ENCODE measurements at places on chromosomes 3 and 15.

DNA sequence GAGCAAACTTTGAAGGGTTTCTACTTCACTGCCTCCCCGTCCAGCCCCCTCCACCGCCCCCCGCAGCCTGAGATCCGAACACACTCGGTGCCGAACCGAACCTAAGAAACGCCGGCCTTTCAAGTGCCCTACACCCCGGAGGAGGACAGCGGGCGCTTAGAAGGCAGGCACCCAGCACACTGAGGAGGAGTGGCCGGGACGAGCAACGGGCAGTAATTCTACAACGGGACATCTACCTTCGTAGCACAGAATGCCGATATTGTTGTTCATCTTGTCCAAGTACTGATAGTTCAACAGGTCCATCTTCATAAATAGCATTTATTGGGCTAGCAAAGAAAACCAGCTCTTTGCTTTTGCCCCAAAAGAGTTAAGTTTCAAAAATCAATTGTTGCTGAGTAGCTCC lies 513 bp downstream of the VGLL4 start:
- DNase-seq, result peak; percentile 53

GRCh38 chr15:33859992-33860545 lies 108.2 kb upstream of the CHRM5 start:
- DNase-seq, result no peak

- DNase-seq, result peak; percentile 61
Observed at GRCh38 chr3:177294221-177294620, 96.9 kb upstream of the TBL1XR1 start.

- DNase-seq, result no peak
Observed at GRCh38 chr15:63018639-63019038, 23.9 kb upstream of the TPM1 start.

- no peak for DNase-seq
Observed at GRCh38 chr3:12372741-12373280, 83.9 kb downstream of the PPARG start.

DNA sequence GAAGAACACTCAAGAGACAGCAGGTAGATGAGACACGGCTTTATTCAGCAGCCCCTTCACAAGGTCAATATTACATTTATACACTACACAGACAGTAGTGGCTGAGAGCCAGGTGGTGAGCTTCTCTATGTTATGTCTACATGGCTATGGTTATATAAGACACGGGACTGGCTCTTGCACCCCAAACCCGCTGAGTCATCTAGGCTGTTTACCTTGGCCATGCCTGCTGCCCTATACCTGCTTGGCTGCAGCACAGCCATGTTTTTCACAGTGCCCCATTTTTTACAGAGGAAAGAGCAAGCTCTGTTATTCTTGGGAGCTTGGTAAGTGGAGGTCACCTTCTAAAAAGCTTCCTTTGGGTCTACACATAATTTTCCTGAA lies 231.6 kb downstream of the IGSF11 start:
- no peak for DNase-seq

DNA sequence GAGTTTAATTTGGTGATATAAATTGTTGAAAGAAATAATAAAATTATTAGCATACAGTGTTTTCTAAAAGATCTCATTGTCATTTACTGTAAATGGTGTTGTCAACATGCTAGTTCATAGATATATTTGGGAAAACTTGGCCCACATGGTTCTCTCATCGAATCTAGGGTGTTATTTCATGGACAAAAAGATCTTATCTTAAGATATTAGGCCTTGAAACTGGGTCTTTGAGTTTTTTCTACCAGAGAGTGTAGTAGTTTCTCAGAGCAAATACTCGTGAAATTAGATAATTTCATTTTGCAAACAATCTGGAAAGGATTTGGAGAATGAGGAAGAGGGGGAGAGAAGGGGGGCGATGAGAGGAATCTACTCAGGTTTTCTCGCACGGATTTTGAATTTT lies 107.9 kb downstream of the MEIS2 start:
- no peak for DNase-seq

- DNase-seq, result no peak
Observed at GRCh38 chr3:138768125-138768524, 66.6 kb downstream of the PIK3CB start.

DNA sequence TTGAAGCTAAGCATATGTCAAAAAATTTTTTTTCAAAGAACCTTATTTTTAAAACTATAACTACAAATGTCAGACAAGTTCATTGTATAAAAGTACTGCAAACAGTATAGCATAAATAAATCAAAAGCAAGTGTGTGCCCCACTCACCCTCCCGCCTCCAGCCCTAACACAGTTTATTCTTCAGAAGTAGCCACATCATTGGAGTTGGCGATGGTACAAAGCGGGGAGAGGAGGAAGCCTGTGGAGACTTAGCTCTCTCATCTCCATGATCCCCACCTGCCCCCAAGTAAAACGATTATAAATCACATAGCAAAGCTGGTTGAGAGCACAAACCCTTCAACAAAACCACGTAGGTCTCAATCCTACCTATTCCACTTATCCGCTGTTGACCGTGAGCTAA lies 33.6 kb downstream of the FOXP1 start:
- no peak for DNase-seq

DNA sequence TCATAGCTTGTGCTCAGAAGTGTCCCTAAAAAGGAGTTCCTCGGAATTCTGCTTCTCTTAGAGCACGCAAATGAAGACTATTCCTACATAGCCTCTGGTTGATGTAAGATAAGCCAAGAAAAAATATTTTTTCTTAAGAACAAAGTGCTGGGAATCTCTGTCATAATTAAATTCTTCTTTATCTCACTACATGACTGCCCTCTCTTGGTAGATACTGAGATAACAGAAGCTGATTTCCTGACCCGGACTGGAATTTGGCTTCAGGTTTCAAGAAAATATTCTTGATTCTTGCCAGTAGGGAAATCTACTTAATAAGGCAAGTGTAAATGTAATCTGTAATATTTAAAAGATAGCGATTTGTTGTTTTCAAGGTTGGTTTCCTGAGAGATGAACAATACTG lies 31.3 kb upstream of the SETMAR start:
- peak; percentile 62 for DNase-seq

DNA sequence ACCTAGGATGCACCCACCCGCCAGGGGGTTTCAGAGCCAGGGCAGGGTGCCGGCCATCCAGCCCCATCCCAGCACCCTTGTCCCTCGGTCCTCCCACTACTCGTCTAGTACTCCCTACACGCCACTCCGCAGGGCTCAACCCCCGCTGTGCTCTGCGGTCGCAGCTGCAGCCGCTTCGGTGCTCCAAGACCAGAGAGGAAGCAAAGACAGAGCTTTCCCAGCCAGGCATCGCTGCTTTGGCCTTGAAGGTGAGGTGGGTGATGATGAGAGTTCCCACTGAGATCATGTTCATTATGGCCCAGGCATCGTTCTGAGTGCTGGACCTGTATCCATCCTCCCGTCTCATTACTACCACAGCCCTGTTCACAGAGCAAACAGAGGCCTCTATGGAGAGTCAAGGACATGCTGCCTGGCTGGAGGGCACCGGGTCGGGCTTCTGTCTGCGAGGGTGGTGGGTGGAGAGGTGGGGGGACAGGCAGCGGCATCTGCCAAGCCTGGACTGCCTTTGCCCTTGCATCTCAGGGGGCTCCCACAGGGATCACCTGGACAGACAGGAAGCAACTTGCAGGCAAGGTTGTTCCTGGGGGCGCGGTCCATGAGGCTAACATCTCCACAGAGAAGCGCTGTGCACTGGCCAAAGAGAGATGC lies 66.9 kb downstream of the KLF13 start:
- DNase-seq, result no peak

GRCh38 chr15:67511606-67512005 lies 9.3 kb upstream of the C15orf61 start:
- DNase-seq, result no peak

DNA sequence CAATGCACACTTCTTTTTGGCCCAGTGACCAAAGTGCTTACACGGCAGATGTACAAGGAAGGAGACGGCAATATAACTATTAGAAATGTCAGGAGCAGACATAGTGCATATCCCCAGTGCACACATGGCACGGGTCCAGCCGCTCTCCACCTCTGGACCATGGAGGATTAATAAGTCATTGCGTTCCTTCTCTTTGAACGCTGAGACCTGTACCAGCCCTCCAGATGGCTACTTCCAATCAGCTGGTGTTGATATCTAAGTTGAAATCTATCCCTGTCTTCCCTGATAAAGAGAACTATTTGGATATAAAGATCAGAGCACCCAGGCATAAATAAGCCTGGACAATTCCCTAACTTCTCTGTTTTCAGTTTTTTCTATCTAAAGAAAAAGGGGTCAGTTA lies 212.5 kb downstream of the CADPS start:
- no peak for DNase-seq

GRCh38 chr15:98504998-98505397 lies 143.3 kb upstream of the IGF1R start:
- DNase-seq, result no peak

DNA sequence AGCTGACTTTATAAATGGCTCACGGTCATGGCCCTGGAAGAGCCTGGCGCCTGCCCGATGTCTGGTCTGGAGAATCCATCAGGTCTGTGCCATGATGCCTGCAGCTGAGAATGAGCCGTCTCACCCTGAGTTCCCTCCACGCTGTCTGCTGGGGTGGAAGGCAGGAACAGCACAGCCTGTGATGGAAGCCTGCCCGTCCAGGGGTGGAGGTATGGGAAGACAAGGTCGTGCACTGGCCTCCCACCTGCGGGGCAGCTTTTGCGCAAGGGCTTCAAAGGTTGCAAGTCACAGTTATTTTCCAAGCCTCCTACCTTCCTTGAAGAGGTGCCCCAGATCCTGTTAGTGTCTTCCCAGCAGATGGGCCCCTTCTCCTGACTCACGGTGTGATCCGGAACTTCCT lies 275.5 kb downstream of the FAM43A start:
- DNase-seq, result no peak

DNA sequence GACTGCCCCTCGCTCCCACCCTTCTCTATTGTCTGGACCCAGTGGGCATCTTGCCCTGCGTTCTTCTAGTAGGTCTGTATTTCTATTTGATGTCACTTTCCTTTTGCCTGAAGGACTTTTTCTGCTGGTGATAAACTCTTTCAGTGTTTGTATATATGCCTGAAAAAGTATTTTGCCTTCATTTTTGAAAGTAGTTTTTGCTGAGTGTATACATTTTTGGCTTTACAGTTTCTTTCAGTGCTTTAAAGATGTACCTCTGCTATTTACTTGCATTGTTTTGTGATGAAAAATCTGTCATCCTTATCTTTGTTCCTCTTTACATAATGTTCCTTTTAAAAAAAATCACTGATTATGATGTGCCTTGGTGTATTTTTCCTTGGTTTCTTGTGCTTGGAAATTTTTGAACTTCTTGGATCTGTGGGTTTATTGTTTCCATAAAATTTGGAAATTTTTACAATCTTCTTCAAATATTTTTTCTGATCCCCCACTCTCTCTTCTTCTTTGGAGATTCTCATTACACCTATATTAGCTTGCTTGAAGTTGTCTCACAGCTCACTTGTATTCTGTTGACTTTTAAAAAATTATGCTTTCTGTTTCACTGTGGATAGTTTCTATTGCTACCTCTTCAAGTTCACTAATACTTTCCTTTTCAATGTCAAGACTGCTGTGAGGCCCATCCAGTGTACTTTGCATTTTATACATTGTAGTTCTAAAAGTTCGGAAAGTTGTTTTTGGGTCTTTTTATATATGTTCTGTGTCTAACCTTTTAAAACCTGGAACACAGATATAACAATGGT lies 67.8 kb downstream of the RGMA start:
- no peak for DNase-seq

GRCh38 chr3:43378066-43378935 lies 92.0 kb downstream of the SNRK start:
- no peak for DNase-seq
